ENCODE measurements at places on chromosomes 2 and 18.
A peak's percentile ranks its signal among the peaks of the same experiment; 100 is the strongest.

DNA sequence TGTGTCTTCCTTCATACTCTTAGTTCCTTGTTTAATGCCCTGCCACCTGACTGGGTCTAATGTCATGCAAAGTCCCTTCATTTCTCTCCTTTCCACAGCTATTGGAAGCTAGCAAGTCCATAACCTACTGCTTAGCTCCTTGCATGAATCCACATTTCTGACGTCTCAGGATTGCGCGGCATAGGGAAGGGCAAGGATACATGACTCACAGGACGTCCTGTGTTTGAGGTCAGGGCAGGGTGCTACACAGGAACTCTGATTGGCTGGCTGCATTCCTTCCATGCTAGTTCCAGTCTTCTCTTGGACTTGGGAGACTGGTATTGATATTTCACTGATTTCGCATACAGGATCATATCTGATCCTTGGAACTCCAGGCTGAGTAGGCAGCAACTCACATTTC lies 137.9 kb downstream of the CDH2 start:
- peak; percentile 81 for DNase-seq

DNA sequence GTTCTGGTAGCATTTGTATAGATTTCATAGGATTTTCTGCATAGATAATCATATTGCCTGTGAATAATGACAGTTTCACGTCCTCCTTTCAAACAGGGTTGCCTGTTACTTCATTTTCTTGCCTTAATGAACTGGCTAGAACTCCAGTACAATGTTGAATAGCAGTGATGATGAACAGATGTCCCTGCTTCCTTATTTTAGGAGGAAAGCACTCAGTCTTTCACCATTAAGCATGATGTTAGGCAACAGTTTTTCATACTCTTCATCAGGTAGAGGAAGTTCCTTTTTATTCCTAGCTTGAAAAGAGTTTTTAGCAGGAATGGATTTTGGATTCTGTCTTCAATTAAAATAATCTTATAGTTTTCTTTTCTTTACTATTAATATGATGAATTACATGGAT lies 39.7 kb downstream of the C2orf76 start:
- no peak for DNase-seq

DNA sequence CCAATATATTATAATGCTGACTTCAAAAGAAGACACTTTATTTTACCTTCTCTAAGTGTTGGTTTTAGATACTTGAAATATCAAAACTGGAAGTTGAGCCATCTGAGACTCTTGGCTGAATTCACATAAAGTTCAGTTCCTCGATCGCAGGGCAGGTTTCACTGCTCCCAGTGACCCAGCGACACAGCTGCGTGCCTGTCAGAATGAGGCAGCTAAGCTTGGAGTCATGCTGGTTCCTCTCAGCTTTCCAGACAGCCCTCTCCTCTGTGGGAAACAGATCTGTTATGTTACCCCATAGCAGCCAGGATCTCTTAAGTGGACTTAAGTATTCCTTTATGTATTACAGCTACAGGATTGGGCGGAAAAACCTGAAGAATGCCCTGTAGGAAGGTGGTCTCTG lies 142.8 kb upstream of the ALPP start:
- no peak for DNase-seq

- DNase-seq, result no peak
Observed at GRCh38 chr2:143807671-143808070, 678.5 kb downstream of the ARHGAP15 start.

DNA sequence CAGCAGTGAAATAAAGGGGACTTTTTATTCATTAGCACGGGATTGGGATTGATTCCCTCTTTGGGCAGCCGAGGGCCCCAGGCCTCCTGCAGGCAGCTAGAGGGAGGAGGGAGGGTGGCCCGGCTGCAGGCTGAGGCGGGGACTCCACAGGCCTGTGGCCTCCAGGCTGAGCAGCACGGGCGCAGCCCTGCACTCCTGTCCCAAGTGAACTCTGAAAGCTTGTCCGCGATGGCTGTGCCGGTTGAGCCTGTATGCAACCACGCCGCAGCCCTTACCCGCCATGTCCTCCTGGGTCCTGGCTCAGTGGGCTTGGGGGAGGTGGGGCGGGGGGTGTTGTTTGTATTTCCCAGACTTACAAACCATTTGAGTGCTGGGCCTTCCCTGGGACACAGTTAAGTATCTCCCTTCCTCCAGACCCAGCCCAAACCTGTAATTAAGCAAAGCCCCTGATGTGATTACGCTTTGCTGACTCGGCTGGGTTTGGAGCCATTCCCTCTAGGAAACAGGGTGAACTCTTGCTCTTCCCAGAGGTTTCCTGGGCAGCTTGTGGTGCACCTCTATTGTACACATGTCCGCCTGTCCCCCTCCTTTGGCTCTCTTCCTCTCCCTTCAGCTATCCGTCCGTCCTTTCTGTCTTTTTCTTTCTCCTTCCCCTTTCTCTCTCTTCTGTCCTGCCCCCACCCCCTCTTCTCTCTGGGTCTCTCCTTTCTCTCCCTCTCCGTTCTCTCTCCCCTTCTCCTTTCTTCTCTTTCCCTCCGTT lies 5.3 kb downstream of the GLI2 start:
- DNase-seq, result peak; percentile 42
